ENCODE measurements at places on chromosomes 6 and 20. TPM values are rescaled to one million over a fixed set of nuclear protein-coding genes. Genes with fewer than 3 reads are reported as not detected.

The FAM162B gene
- total RNA-seq: not detected

The SAYSD1 gene
- 21.9 TPM for total RNA-seq

The RNF217 gene
- not detected for total RNA-seq

The CST7 gene
- 0.56 TPM for total RNA-seq

Data from B cell (primary cell).